Naive thymus-derived CD8-positive, alpha-beta T cell (primary cell): ENCODE measurements at places on chromosomes 5 and 9. TPM values are rescaled to one million over a fixed set of nuclear protein-coding genes. Genes with fewer than 3 reads are reported as not detected.

The NAIP gene
- total RNA-seq, result 23.5 TPM

DNA sequence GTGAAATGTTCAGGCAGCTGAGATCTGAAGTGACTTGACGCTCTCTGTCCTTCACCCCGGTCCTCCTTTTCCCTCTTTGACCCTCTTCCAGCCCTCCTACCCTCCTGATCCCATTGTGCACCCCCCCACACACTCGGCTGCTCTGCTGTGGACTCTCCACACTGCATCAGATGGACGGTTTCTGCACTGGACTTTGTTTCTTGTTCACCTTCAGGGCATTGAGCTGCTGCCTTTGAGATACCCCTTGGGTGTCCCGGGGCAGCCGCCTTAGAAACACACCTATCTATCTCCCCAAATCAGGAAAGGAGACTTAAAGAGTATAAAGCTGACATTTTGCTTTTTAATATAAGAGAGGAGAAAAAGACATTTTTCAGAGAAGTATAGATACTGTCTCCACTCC lies 27.5 kb downstream of the AMBP start:
- no peaks in the 10 kb centered on the region for H3K27me3 ChIP-seq
- no peaks in the 10 kb centered on the region for H3K4me1 ChIP-seq
- no peak overlapping the region for H3K4me3 ChIP-seq
- no peaks in the 10 kb centered on the region for H3K36me3 ChIP-seq
- DNase-seq, result no peak

DNA sequence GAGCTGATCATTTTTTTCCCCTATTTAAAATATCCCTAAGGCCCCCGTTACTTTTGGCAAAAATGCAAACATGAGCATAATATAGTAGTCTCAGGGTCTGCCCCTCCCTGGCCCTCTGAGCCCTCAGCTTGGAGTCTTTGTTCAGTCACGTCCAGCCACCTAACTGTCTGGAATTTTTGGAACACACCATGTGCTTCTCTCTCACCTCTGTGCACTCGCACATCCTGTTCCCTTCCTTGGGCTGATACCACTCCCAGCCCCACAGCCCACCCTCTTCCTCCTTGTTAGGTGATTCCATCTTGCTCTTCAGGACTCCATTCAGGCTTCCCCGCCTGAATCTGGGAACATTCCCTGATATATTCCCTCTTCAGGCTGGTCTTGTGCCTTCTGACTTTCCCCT lies 16.0 kb downstream of the TDRD7 start:
- no peaks in the 10 kb centered on the region for H3K27me3 ChIP-seq
- H3K4me3 ChIP-seq, result no peak overlapping the region
- no peak overlapping the region for H3K27ac ChIP-seq

- H3K27me3 ChIP-seq, result peaks cover 10% of the 10 kb centered on the region
- no peak overlapping the region for H3K27ac ChIP-seq
- no peaks in the 10 kb centered on the region for H3K36me3 ChIP-seq
- DNase-seq, result no peak
- no peaks in the 10 kb centered on the region for H3K4me1 ChIP-seq
These were observed 78.7 kb upstream of the ACTBL2 start for GRCh38 chr5:57561231-57561842.

- no peaks in the 10 kb centered on the region for H3K36me3 ChIP-seq
- H3K27me3 ChIP-seq, result no peaks in the 10 kb centered on the region
- H3K4me1 ChIP-seq, result peaks cover 14% of the 10 kb centered on the region
- no peak overlapping the region for H3K27ac ChIP-seq
- no peak for DNase-seq
These were observed 28.9 kb upstream of the SERINC5 start for GRCh38 chr5:80284720-80285119.

DNA sequence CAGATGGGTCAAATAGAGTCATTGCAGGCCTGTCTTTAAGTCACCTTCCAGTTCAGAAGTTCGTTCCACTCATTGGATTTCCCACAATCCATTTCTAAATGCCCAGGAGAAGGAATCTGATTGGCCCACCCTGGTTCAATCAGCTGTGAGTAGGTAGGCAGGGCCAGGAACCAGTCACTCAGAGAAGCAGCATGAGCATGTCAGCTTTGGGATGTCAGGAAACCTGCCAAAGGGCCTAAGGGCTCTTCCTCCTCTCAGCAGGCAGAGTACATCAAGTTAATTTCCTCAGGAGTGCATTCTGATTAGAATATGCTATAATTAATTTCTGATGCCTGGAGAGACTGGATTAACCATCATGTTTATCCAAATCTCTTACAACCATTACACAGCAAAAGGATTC lies 412.9 kb upstream of the CCNH start:
- H3K27ac ChIP-seq, result no peak overlapping the region
- H3K27me3 ChIP-seq, result peaks cover 6% of the 10 kb centered on the region
- H3K4me1 ChIP-seq, result no peaks in the 10 kb centered on the region

GRCh38 chr5:23893561-23893960 lies 386.2 kb downstream of the PRDM9 start:
- no peak overlapping the region for H3K27ac ChIP-seq
- no peak overlapping the region for H3K4me3 ChIP-seq
- no peaks in the 10 kb centered on the region for H3K36me3 ChIP-seq
- DNase-seq, result no peak
- H3K4me1 ChIP-seq, result no peaks in the 10 kb centered on the region

The F12 gene
- total RNA-seq, result not detected

DNA sequence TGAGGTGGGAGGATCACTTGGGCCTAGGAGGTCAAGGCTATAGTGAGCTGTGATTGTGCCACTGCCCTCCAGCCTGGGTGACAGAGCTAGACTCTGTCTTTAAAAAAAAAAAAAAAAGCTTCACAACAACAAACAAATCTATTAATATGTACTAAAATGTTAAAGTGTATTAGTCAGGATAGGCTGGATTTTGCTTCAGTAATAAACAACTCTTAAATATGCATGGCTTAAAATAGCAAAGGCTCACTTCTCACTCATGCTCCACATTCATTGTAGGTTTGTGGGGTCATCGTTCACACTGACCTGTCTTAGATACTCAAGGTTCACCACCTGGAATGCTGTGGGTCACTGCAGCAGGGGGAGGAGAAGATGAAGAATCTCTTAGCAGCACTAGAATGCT lies 33.8 kb upstream of the COL15A1 start:
- no peak overlapping the region for H3K4me3 ChIP-seq
- H3K4me1 ChIP-seq, result no peaks in the 10 kb centered on the region
- H3K27me3 ChIP-seq, result no peaks in the 10 kb centered on the region
- H3K27ac ChIP-seq, result no peak overlapping the region

The CAAP1 gene
- total RNA-seq, result 24.5 TPM

GRCh38 chr5:131242728-131243255 lies 21.1 kb upstream of the CDC42SE2 start:
- DNase-seq, result no peak
- no peak overlapping the region for H3K4me3 ChIP-seq
- peaks cover 8% of the 10 kb centered on the region for H3K36me3 ChIP-seq
- no peak overlapping the region for H3K27ac ChIP-seq
- H3K4me1 ChIP-seq, result no peaks in the 10 kb centered on the region
- H3K27me3 ChIP-seq, result no peaks in the 10 kb centered on the region

GRCh38 chr9:120478208-120478607 lies 101.8 kb downstream of the CDK5RAP2 start:
- DNase-seq, result no peak
- H3K27me3 ChIP-seq, result no peaks in the 10 kb centered on the region
- no peak overlapping the region for H3K4me3 ChIP-seq

DNA sequence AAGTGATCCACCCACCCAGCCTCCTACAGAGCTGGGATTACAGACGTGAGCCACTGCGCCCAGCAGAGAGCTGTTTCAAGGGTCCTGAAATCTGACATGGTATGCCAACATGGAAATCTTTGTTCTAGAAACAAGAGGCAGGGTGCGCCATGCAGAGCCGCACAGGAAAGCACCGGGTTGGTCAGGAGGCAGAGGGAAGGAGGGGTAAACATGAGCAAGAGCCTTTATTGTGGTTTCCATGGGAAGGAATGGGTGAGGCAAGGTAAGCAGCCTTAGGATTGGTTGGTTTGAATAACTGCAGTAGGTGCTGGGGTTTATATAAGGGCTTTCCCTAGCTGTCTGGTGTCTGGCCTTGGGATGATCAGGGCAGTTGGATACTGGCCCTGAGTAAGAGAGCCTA lies 5.5 kb upstream of the EXOSC2 start:
- H3K4me1 ChIP-seq, result peaks cover 11% of the 10 kb centered on the region
- no peak overlapping the region for H3K4me3 ChIP-seq
- no peak for DNase-seq
- no peak overlapping the region for H3K27ac ChIP-seq

The DMRT3 gene
- not detected for total RNA-seq

The ANKRD34B gene
- total RNA-seq, result not detected

DNA sequence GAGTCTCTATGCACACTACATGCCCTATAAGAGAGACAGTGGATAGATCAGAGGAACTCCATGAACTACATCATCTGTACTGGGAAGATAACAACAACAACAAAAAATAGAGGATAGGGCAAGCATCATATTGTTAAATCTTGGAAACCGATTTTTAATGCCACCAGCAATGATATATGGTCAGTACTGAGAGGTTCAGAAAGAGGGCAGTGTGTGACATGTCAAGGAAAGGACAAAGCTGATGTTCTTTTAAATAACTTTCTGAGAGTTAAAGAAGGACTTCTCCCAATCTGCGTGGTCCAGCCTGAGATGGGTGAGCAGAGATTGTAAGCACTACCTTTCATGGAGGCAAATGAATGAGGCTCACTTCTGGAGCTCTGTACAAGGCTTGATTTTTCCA lies 62.0 kb upstream of the PHF24 start:
- H3K27ac ChIP-seq, result no peak overlapping the region
- no peak for DNase-seq
- no peaks in the 10 kb centered on the region for H3K4me1 ChIP-seq
- H3K27me3 ChIP-seq, result peaks cover 23% of the 10 kb centered on the region

- H3K36me3 ChIP-seq, result no peaks in the 10 kb centered on the region
- H3K27me3 ChIP-seq, result no peaks in the 10 kb centered on the region
These were observed 147.8 kb downstream of the TTLL11 start for GRCh38 chr9:121945281-121945680.

DNA sequence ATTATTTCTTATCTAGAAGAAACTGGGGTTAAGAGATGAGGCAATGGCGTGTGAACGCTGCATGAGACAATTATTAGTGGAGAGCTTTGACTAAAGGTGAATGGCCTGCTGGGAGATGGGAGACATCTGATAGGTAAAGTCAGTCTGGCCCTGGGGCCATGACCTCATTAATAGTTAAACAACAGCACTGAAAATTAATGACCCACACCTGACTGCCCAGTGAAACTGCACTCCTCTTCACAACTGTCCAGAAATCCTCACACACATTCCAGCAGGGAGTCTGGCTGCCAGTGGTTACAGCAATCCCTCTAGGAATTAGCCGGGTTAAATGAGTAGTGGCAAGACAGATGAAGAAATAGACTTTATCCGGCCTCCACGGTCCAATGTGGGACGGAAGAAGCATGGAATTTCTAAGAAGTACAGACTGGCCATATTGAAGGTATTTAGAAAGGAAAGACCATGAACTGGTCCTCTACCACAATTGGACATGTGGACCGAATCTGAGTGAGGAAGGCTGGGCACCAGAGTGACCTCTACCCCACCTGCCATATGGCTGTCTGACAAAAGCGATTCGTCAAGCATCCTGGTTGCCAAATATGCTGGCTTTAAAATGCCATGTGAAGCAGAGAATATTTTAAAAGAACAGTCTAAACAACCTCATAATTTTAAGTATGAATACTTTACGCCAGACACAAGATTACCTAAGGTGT lies 138.4 kb downstream of the EFNA5 start:
- H3K27me3 ChIP-seq, result peaks cover 10% of the 10 kb centered on the region
- H3K36me3 ChIP-seq, result no peaks in the 10 kb centered on the region
- no peak for DNase-seq
- no peak overlapping the region for H3K4me3 ChIP-seq
- no peak overlapping the region for H3K27ac ChIP-seq

The PCDHB10 gene
- total RNA-seq, result not detected

DNA sequence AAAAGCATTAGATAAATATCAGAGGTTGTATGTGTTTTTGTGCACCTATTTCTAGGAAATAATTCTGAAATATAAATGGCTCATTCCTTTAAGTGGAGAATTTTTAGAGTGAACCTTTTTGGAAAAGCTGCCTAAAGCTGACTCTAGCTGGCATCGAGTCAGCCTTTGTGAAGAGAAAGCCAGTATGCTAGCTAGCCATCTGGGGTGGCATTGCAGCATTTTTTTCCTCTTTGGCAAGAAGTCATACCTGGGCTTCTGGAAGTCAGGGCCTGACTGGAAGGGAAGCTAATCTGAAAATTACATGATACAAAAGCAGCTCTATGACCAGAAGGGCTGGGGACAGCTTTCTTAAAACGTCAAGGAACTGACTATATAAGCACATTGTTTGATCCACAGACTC lies 19.7 kb downstream of the ANP32B start:
- peaks cover 40% of the 10 kb centered on the region for H3K4me1 ChIP-seq
- no peak overlapping the region for H3K4me3 ChIP-seq
- DNase-seq, result no peak

DNA sequence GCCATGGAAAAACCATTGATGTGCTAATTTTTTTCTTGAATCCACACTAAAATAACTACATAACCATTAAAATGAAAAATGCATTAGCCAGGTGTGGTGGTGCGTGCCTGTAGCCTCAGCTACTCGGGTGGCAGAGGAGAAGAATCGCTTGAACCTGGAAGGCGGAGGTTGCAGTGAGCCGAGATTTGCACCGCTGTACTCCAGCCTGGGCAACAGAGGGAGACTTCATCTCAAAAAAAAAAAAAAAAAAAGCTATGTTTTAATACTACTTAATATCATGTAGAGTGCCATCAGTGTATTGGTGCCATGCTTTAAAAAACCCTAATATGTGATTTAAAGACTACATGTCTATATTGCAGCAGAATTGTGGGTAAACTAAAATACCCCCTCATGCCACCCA lies 58.9 kb downstream of the NDFIP1 start:
- H3K27me3 ChIP-seq, result no peaks in the 10 kb centered on the region
- H3K4me1 ChIP-seq, result peaks cover 6% of the 10 kb centered on the region
- no peak for DNase-seq
- no peak overlapping the region for H3K27ac ChIP-seq

DNA sequence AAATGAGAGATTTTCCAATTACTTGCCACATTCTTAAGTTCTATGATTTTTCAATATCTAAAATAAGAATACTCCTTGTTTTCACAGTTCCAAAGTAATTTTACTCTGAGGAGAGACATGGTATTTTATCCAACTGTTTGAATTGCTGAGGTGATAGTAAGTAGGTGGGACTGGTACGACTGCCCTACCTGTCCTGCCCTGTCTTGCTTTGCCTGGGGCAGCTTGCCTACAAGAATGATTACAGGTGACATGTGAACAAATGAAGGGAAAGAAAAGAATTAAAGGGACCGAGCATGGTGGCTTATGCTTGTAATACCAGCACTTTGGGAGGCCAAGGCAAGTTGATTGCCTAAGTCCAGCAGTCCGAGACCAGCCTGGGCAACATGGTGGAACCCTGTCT lies 41.6 kb upstream of the HMGCS1 start:
- no peaks in the 10 kb centered on the region for H3K27me3 ChIP-seq
- H3K4me3 ChIP-seq, result no peak overlapping the region
- H3K4me1 ChIP-seq, result no peaks in the 10 kb centered on the region
- no peak overlapping the region for H3K27ac ChIP-seq

The TRIM7 gene
- 4.2 TPM for total RNA-seq
